Stimulated activated CD4-positive, alpha-beta T cell treated with anti-CD3 and anti-CD28 coated beads, Interleukin-2, amount 100 ng/mL, for 24 hours (primary cell): ENCODE measurements at places on chromosomes 11 and 22.

DNA sequence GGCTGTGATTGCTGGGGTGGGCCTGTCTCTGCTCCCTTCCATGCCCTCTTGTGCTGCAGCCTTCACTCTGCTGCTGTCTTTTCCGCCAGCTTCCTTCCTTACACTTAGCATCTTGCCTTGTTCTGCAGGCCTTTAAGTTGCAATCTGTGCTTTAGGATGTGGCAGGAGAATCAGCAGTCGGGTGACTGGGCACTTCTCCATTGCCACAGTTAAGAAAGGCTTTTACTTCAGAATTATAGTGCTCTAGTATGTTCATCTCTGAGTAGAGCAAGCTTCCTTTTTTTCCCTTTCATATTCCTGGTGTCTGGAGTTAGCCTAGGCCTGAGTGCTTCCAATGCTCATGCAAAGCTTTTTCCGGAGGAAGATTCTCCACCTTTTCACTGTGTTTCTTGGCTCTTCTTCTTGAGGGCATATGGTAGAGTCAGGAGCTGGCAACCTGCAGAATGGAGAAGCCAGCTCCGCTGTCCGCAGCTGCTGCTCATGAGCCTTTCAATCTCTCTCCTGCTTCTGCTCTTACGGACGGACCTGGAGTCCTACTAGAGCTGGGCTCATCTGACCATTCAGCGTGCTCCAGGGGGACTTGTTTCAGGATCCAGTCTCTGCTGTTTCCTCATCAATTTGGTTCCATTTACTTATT, 20.2 kb downstream of the PPP6R2 start:
- DNase-seq: no peak

DNA sequence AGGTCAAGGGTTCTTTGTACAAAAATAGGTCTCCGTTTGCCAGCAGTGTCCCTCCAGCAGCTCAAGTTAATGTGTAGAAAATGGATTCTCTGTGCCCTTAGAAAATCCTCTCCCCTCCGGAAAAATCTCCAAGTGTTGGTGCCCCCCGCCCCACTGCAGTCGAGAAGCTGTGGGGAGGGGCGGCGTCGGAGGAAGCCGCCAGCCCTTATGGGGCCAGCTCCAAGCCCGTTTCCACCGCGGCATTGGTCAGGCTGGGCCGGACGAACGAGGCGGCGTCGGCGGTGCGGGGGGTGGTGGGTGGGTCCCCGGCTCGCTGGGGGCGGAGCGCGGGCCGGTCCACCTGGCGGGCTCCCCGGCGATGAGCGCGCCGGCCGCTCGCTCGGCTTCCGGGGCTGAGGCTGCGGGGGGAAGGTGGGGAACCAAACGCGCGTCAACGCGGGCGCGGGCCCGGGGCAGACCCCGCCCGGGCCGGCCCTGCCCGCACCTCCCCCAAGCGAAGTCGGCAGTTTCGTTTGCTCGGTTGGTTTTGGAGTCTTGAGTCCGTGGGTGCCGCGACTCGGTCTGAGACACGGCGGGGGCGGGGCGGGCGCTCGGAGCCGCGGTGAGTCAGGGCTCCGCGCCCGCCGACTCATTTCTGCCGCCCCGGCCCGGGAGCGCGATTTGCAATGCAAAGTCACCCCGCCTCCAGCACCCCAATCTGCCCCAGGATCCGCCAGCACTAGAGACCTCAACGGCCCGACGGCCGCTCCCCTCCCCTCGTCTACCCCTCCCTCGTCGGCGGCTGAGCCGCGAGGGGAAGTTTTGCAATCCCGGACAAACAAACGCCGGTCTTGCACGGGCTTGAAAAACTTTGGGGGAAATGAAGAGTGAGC, 1.4 kb downstream of the ASCL2 start:
- DNase-seq: peak; percentile 89

DNA sequence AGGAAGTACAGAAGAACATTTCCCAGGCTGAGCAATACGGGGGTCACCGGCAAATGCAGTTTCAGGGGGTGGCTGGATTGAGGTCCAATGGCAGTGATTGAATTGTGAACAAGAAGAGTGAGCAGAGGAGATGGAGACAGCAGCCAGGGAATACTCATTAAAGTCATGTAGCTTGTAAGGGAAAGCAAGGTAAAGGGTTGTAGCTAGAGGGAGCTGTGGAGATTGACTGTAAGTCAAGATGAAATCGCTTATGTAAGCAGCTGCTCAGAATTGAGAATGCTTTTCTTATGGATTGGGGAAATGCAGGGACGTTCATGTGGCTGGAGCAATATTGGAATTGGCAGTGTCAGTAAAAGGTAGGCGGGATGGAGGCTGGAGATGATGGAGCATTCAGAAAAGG, 111.4 kb upstream of the TBCEL start:
- DNase-seq: no peak

DNA sequence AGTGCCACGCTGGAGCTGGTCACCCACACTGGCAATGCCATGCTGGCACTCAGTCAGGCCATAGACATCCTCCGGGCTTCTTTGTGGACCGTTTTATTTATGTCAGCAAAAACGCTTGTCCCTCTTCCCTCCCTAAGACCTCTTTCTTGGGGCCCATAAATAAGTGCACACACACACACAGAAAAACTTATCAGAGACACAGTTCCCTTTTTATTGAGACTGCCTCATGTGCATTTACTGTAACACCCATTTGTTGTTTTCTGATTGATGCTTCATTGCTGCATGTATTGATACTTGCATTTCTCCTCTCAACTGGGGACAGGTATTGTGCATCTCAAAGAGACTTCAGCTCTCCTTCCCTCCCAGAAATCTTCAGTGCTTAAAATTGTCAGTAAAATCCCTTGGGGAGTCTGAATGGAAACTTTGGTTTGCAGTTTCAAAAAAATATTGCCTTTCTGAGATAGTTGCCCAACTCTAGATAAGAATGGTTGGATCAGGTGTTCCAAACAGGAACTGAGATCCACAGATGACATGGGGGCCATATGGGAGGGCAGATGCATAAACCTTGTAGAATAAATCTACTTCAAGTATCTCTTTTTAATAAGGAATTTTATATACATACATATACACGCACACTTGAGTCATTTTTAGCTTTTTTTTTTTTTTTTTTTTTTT, 50.9 kb downstream of the PPP2R1B start:
- DNase-seq: no peak

GRCh38 chr22:24803064-24803542, 2.9 kb upstream of the SGSM1 start:
- peak; percentile 76 for DNase-seq

GRCh38 chr22:48738204-48738980, 1089.3 kb downstream of the BRD1 start:
- no peak for DNase-seq

DNA sequence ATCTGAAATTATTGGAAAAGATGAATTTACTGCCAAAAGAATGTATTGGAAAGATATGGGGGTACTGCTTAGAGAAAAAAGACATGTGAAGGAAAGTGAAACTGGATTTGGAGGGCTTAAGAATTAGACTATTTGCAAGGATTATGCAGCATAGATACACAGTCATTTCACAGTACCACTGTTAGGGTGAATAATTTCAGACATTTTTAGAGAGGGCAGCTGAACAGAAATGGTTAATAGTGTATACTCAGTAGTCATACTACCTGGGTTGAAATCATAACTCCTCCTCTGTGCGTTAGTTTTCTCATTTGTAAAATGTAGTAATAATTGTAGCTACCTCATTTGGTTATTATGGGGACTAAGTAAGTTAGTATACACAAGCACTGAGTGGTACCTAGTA, 33.0 kb downstream of the GAS2 start:
- DNase-seq: no peak

DNA sequence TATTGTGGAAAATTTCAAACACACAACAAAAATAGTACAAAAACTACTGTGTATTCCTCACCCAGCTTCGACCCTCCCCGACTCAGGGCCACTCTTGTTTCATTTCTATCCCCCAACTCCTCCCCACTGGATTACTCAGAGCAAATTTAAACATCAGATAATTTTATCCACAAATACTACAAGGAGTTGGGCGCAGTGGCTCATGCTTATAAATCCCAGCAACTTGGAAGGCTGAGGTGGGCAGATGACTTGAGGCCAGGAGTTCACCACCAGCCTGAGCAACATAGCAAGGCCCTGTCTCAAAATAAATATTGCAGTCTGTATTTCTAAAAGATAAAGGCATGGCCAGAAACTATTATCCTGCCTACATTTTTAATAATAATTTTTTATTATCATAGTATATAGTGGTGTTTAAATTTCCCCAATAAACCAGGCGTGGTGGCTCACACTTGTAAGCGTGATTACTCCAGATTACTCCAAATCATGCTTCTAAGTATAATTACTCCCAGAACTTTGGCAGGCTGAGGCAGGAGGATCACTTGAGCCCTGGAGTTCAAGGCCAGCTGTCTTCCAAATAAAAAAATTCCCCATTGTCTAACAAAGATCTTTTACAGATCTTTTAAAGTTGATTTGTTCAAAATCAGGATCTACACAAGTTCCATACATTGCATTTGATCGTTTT, 39.8 kb downstream of the LRRC32 start:
- DNase-seq: no peak

- DNase-seq: no peak
Observed at GRCh38 chr22:22377335-22377734, 131.2 kb downstream of the ZNF280B start.

GRCh38 chr11:133425245-133425644, 107.1 kb downstream of the OPCML start:
- DNase-seq: no peak

DNA sequence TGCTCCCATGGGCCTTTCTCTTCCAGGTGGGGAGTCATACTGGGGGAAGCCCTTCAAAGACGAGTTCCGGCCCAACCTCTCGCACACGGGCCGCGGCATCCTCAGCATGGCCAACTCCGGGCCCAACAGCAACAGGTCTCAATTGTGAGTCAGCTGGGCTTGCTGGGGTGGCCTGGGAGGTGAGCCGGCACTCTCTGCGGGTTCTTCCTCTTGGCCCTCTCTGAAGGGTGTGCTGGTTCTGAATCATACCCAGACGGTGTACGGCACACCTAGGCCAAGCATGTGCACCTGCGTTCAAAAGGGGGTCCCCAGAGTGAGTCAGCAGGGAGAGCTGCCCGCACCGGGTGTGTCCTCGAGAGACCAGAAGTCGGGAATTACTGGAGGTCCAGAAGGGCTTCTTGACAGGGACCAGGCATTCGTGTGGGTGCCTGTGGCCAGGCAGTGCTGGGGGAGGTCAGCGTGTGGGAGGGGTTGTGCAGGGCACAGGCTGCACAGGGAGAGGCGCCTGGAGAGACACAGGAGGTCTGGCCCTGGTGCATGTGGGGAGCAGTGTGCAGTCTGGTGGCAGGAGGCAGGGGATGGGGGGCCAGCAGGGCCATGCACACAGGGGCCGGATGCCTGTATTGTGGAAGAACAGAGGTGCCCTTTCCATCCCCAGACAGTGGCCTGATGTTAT, 23.0 kb downstream of the PPIL2 start:
- no peak for DNase-seq

DNA sequence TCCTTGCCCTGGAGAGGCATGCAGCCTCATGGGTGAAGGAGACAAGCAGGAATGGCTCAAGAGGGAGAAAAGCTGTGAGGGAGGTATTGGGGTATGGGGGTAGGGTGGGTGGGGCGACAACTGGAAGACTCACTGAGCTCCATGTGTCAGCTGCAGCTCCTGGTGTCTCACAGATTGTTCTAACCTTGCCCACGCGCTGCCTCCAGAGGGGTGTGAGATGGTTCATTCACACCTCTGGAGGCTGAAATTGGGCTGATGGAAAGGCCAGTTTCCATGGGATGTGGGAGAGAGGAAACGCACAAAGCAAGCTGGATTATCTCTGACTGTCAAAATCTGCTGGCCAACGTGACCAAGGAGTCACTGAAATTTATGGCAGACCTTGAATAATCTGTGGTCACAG, 400.4 kb upstream of the NARS2 start:
- no peak for DNase-seq

GRCh38 chr11:132037956-132038355, 667.5 kb downstream of the NTM start:
- DNase-seq: no peak

DNA sequence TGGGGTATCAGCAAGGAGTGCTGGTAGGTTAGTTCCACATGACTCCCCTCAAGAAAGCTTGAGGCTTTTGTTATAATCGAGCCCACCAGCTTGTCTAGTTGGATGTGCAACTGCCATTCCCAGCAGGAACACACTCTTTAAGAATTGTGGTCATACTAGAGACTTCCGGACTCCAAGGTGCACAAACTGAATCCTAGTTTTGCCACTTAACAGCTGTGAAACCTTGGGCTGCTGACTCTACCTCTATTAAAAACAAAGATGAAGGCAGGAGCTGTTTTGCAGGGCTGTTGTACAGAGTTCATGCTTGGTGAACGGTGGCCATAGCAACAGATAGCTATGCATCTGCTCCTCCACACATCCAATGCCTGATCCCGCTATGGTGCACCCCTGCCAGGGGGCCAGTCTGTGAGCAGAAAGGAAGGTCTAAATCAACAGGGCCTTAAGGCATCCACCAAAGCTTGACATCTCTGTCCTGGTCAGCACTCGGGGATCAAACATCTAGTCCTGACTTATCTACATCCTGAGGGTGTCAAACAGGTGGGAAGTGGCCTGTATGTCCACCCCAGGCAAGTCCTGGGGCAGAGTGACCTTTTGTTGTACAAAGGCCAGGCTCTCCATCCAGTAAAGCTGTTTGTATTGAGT, 36.4 kb downstream of the DKK3 start:
- DNase-seq: no peak

GRCh38 chr11:82992223-82992622, 79.5 kb downstream of the RAB30 start:
- no peak for DNase-seq

DNA sequence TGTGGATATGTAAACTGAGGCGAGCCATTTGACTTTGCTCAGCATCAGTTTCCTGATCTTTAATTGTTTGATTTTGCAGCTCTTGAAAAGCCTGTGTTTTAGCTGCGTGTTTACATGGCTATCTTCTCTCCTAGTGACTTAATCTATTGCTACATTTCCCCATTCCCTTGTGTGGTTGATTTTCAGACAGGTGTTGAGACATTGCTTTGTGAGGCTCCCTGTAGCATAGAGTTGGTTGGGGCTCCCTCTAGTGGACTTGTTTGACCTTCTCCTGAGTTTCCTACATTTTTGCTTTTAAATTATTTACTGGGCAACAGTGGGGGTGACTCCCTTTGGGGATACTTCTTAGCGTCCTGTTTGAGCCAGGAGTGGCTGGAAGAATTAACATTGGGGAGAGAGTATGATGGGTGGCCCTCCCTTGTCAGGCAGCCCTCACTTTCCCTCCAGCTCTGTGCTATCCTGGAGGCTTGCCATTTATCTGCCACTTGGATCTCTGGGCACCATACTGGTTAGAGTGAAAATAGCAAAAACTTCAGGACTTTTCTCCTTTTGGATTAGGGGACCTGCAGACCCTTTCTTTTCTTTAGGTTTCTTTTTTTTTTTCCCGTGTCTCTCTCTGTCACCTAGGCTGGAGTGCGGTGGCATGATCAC, 9.2 kb upstream of the CBL start:
- DNase-seq: peak; percentile 71
